ENCODE measurements at places on chromosomes 2 and 18.

- H3K36me3 ChIP-seq, result no peaks in the 10 kb centered on the region
- no peaks in the 10 kb centered on the region for H3K4me1 ChIP-seq
- H3K4me3 ChIP-seq, result no peak overlapping the region
- no peaks in the 10 kb centered on the region for H3K27me3 ChIP-seq
- DNase-seq, result no peak
- H3K27ac ChIP-seq, result no peak overlapping the region
Measured at GRCh38 chr2:58939388-58939787, 698.3 kb upstream of the FANCL start.

DNA sequence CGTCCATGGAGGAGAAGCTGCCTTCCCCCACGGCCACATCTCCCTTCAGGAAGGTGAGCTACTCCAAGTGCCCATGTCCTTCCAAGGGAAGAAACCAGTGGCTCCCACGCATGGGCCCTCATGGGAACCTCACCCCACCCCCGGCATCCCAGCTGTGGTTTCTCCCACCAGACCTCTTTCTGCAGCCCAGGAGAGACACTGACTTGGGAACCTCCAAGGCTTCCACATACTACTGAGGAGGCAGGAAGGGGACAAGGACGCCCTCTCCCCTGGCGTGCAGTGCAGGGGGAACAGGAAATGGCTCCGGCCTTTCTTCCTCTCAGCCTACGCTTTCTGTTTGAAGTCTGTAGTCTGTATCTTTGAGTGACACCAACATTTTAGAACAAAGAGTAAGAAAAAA, 104.5 kb upstream of the EPC2 start:
- peaks cover 33% of the 10 kb centered on the region for H3K27me3 ChIP-seq
- H3K4me3 ChIP-seq, result no peak overlapping the region

GRCh38 chr18:76709659-76710645, 112.4 kb upstream of the ZNF236 start:
- H3K27me3 ChIP-seq, result peaks cover 11% of the 10 kb centered on the region
- no peak overlapping the region for H3K4me3 ChIP-seq
- H3K27ac ChIP-seq, result no peak overlapping the region
- H3K36me3 ChIP-seq, result no peaks in the 10 kb centered on the region

DNA sequence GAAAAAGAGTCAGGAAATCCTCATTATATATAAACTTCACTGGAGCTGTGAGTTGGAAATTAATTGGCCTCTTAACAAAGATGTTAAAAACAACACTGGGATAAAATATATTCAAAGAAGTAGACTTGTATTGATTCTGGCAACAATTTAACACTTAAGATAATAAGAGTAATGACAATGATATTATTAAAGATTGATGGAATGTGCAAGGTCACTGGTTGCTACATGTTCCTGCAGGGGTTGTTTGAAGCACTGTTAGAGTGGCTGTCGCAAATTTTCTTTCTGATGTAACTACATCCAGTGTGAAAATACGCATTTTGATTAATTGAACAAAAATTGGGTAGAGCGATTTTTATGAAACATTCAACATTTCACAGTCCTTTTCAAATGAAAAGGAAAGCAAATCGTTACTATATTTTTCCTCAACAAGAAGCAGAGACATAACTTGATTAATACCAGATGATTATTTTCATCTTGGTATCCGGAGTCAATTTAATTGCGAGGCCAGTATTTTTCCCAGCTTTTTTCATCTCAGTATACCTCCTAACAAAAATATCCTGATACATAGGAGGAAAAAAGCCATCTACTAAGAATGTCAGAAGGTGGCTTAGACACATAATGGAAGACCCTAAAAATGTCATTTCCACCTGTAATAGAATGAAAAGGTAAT, 6.1 kb downstream of the PTGR3 start:
- no peak overlapping the region for H3K4me3 ChIP-seq
- DNase-seq, result no peak
- peaks cover 27% of the 10 kb centered on the region for H3K4me1 ChIP-seq
- no peak overlapping the region for H3K27ac ChIP-seq

DNA sequence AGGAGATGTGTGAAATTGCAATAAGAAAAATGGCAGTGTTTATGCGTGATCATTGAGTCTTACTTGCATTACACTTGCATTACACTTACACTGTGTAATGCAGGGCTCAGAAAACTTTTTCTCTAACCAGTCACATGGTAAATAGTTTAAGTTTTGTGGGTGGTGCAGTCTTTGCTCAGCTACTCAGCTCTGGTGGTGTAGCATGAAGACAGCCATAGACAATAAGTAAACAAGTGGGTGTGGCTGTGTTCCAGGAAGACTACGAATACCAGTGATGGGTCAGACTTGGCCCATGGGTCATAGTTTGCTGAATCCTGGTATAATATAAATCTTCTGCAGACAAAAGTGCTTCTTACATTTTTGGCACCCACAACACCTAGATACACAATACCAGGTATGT, 115.6 kb upstream of the CYP1B1 start:
- H3K27me3 ChIP-seq, result no peaks in the 10 kb centered on the region
- DNase-seq, result no peak
- H3K4me1 ChIP-seq, result peaks cover 7% of the 10 kb centered on the region
- H3K36me3 ChIP-seq, result no peaks in the 10 kb centered on the region
- H3K4me3 ChIP-seq, result no peak overlapping the region
- H3K27ac ChIP-seq, result no peak overlapping the region

GRCh38 chr2:200749631-200750322, 61.9 kb upstream of the BZW1 start:
- H3K36me3 ChIP-seq, result peaks cover 6% of the 10 kb centered on the region
- H3K4me3 ChIP-seq, result no peak overlapping the region
- no peak overlapping the region for H3K27ac ChIP-seq
- H3K27me3 ChIP-seq, result no peaks in the 10 kb centered on the region
- no peak for DNase-seq

DNA sequence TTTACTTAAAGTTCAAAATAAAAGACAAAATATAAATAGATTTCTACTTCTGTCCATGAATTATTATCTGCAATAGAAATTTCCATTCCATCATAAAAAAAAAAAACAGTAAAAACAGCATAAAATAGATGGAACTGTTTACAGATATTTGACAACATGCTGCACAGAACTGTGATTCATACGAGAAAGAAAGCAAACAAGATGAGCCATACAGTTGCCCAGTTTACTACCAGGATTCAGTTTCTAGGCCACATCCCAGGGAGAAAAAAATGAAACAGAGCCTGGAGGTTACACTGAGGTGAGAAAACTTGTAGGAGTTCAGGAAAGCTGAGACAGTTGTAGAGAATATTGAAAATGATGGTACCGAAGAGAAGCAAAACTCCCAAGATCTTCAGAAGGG, 1426.9 kb upstream of the ACVR2A start:
- H3K4me3 ChIP-seq, result no peak overlapping the region
- H3K4me1 ChIP-seq, result no peaks in the 10 kb centered on the region
- H3K27ac ChIP-seq, result no peak overlapping the region
- H3K36me3 ChIP-seq, result no peaks in the 10 kb centered on the region

DNA sequence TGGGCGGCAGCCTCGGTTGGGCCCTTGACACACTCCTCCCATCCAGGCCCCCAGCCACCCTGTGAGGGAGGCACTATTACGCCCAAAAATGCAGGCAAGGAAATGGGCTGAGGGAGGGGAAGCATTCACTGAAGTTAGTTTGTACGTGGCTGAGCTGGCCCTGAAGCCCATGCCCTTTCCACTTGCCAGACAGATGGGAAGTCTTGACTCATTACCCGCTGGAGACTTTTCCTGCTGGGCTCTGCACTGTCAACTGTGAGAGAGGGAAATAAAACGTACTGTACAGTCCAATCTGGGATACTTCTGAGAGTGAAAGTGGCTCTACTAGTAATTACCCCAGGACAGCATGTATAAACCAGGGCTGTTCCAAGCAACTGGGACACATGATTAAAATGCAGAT, 125.9 kb downstream of the MSH2 start:
- no peaks in the 10 kb centered on the region for H3K4me1 ChIP-seq
- no peak for DNase-seq
- no peak overlapping the region for H3K27ac ChIP-seq

DNA sequence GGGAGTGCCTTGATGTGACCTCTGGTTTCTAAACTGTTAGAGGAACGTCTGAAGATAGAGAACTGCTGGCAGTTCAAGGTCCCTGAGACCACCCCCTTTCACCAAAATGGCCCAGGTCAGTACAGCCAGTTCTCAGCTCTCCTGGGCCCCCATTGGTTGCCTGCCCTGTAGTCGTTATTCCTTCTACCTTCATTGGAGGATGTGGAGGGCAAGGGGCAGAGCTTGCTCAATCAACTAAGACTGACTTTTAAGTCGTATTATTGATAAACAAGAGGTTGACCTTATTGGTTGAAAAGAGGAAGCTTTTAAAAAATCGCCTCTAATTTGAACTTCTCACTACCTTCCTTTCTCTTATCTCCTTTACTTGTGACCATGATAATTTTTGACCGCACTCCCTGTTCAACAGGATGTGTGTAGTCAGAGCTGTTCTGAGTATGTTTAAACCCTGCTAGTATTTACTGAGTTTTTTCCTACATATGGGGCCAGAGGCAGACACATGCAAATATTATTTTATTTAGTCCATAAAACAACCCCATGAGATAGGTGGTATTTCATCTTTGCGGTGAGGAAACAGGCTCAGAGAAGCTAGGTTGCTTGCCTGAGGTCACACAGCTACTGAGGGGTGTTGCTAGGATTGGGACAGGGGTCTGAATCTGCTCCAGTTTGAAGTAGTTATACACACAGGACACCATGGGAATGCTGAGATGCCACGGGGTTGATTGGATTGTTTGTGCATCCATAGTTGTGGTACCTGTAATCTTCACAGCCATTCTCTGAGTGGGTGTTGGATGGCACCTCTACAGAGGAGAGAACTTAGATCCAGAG, 65.9 kb downstream of the TMEM247 start:
- no peak overlapping the region for H3K27ac ChIP-seq
- no peak overlapping the region for H3K4me3 ChIP-seq
- H3K4me1 ChIP-seq, result peaks cover 10% of the 10 kb centered on the region
- no peaks in the 10 kb centered on the region for H3K27me3 ChIP-seq

- peaks cover 52% of the 10 kb centered on the region for H3K27me3 ChIP-seq
- H3K36me3 ChIP-seq, result no peaks in the 10 kb centered on the region
- no peaks in the 10 kb centered on the region for H3K4me1 ChIP-seq
- H3K4me3 ChIP-seq, result no peak overlapping the region
Measured at GRCh38 chr2:74566754-74567085, 12.2 kb downstream of the DOK1 start.

GRCh38 chr2:158114516-158114915, 12.8 kb downstream of the UPP2 start:
- no peaks in the 10 kb centered on the region for H3K36me3 ChIP-seq
- no peaks in the 10 kb centered on the region for H3K27me3 ChIP-seq
- no peaks in the 10 kb centered on the region for H3K4me1 ChIP-seq
- no peak overlapping the region for H3K27ac ChIP-seq

- H3K4me1 ChIP-seq, result no peaks in the 10 kb centered on the region
- DNase-seq, result no peak
Measured at GRCh38 chr18:48852292-48852691, 98.5 kb downstream of the SMAD7 start.

DNA sequence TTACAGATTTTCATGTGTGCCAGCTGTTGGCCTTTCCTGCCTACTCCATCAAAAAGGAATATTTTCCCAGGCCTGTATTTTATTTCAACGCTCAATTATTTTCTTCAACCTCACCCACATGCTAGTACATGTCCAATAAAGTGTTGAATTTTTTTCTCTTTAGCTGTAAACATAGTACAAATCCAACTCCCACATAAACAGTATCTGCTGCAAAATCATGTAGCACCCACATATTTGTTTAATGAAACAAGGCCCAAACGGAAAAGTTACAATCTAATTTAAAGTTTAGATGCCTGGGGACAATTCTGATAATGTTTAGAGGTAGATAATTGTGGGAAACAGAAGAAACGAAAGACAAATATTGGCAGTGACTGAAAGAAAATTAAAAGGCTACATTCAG, 275.4 kb upstream of the ACVR2A start:
- no peak overlapping the region for H3K27ac ChIP-seq
- H3K36me3 ChIP-seq, result no peaks in the 10 kb centered on the region
- DNase-seq, result no peak
- no peaks in the 10 kb centered on the region for H3K27me3 ChIP-seq
- no peak overlapping the region for H3K4me3 ChIP-seq

DNA sequence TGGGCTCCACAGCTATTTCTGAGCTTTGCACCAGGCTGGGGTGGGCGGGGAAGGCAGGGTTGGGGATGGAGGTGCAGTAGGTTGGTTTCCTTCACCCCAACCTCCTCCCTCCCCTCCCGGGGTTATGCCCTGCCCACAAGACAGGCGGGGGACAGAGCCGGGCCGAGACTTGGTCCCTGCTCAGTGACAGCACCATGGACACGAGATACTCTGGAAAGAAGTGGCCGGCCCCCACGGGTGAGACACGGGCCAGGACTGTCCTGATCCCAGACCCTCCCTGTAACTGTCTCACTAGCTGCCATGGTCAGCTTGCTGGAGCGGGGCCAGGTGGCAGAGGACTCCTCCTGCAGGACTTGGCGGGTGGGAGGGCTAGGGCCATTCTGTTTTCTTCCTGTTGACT, 59.7 kb downstream of the DYSF start:
- H3K27ac ChIP-seq, result no peak overlapping the region
- no peaks in the 10 kb centered on the region for H3K36me3 ChIP-seq
- no peaks in the 10 kb centered on the region for H3K4me1 ChIP-seq

GRCh38 chr18:77032181-77032701, 100.3 kb downstream of the MBP start:
- no peaks in the 10 kb centered on the region for H3K27me3 ChIP-seq
- H3K27ac ChIP-seq, result no peak overlapping the region
- DNase-seq, result no peak

DNA sequence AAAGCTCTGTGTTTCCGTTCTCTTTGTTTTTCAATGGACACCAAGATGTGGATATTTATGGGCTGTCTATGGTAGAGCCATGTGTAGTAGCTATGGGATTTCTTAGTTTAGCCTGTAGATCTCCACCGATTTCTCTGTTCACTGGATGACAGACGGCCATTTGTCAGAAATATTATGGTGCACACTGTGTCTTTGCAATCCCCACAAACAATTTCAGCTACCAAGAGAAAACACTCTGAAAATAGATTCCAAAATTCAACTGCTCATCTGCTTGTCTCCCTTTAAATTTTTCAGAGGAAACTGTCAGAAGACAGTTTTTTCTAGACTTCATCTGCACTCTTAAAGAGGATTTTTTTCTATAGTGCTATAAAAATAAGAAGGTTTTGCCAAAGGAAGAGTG, 166.8 kb downstream of the CD226 start:
- DNase-seq, result no peak
- no peak overlapping the region for H3K27ac ChIP-seq
- H3K27me3 ChIP-seq, result no peaks in the 10 kb centered on the region
- H3K4me3 ChIP-seq, result no peak overlapping the region

GRCh38 chr2:237118025-237118424, 32.3 kb downstream of the COPS8 start:
- DNase-seq, result no peak
- H3K27ac ChIP-seq, result no peak overlapping the region
- no peaks in the 10 kb centered on the region for H3K36me3 ChIP-seq

- DNase-seq, result no peak
- peaks cover 100% of the 10 kb centered on the region for H3K27me3 ChIP-seq
- H3K4me1 ChIP-seq, result no peaks in the 10 kb centered on the region
- H3K27ac ChIP-seq, result no peak overlapping the region
- no peak overlapping the region for H3K4me3 ChIP-seq
- H3K36me3 ChIP-seq, result no peaks in the 10 kb centered on the region
Measured at GRCh38 chr2:238922435-238922834, 74.5 kb downstream of the TWIST2 start.

GRCh38 chr2:180077295-180077906, 70.3 kb upstream of the CWC22 start:
- H3K4me1 ChIP-seq, result no peaks in the 10 kb centered on the region
- no peak overlapping the region for H3K4me3 ChIP-seq
- DNase-seq, result no peak
- no peaks in the 10 kb centered on the region for H3K27me3 ChIP-seq

Measured in Calu3 (cell line).